BE2C (cell line): ENCODE measurements at places on chromosomes 4 and X.

DNA sequence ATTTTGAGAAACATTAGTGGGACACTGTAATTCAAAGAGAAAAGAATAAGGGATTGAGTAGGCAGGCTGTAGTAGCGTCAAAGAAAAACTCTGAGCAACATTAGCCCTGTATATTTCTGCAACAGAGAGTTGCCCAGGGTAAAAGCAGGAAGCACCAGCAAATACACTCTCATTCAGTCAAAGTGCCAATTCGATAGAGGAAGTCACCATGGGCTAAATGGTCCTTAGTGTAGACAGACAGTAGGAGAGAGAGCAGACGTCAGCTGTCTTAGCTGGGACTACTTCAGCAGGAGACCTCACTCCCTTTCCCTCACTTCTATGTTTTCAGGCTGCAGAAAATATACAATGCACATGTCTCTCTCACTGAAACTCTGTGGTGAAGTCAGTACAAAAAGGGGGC lies 2073.8 kb upstream of the TENM3 start:
- no peak for DNase-seq

DNA sequence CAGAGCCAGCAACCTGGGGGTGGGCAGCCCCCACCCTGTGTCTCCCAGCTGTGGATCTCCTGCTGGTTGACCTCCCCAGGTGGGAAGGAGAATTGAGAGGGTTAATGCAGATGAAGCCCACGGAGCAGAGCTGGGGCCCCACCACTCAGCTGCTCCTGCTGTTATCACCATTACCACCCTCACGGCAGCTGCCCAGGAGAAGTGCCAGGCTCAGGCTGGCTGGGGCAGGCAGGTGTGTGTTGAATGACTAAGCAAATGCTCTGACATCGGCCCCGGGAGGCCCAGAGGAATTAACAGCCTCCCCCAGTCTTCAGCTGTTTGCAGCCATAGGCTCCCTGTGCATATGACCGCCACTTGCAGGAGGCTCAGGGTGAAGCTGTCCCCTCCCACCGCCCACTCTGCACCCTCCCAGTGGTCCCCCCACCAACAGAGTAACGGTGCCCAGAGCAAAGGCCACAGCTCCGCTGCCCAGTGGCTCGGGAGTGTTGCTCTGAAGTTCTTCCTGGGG lies 133.8 kb downstream of the CPZ start:
- no peak for DNase-seq

DNA sequence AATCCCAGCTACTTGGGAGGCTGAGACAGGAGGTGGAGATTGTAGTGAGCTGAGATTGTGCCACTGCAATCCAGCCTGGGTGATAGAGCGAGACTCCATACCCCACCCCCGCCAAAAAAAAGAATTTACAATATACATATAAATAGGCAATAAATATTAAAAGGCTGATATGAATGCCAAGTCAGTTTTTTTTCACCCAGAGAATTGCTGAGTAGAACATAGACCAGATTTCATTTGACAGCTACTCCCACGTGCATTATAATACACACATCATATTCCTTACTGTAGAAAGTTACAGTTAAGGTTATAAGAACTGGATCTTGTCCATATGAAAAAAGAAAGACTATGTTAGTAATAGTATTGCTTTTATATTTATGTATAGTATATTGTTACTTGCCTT lies 18.7 kb upstream of the CCNI start:
- DNase-seq, result no peak

DNA sequence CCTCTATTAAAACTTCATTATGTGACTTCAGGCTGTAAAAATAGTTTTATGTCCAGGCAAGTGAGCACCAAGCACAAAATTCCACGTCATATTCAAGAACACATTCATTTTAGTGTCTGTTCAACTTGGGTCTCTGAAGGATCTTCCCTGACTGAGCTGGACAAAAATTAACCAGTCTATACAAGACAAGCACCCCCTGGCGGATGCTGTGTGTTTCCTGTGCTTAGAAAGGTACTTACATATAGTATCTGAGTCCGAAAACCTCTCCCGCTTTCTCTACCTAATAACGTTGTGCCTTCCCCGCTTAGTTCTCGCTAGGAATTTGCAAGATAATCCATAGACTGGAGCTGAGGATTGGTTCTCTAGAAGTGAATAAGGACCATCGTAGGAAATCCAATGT lies 2214.5 kb upstream of the TENM3 start:
- DNase-seq, result peak; percentile 82

- DNase-seq, result no peak
Observed at GRCh38 chr4:88320224-88320779, 35.9 kb upstream of the PPM1K start.

DNA sequence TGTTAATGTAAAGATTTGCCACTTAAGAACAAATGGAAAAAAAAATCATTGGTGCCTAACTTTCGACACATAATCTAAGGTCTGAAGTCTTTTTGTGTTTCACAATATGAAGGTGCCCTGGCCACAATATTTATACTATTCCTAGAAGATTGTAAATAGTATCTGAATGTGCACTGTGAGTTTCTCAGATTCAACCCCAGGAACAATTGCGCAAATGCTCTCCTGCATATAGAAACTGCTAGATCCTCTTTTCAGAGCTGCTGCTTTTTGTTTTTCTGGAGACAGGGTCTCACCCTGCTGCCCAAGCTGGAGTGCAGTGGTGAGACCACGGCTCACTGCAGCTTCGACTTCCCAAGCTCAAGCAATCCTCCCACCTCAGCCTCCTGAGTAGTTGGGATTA lies 480.1 kb upstream of the FTHL17 start:
- no peak for DNase-seq

DNA sequence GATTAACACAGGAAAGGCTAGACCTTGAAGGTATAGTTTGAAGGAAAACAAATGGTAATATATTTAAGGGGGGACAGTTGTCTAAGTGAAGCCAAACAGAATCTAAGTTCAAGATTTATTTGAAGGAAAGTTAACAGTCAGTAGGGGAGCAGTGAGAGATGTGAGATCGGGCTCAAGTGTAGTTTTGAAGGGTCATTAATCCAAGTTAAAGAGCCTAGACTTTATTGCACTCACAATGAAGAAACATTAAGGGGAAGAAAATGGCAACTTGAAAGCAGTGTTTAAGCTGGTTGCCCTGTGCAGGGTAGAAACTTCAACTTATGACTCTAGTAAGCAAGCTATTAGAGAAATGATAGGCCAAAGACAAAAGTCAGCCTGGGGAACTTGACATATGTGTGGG lies 1952.2 kb downstream of the PCDH7 start:
- DNase-seq, result no peak

DNA sequence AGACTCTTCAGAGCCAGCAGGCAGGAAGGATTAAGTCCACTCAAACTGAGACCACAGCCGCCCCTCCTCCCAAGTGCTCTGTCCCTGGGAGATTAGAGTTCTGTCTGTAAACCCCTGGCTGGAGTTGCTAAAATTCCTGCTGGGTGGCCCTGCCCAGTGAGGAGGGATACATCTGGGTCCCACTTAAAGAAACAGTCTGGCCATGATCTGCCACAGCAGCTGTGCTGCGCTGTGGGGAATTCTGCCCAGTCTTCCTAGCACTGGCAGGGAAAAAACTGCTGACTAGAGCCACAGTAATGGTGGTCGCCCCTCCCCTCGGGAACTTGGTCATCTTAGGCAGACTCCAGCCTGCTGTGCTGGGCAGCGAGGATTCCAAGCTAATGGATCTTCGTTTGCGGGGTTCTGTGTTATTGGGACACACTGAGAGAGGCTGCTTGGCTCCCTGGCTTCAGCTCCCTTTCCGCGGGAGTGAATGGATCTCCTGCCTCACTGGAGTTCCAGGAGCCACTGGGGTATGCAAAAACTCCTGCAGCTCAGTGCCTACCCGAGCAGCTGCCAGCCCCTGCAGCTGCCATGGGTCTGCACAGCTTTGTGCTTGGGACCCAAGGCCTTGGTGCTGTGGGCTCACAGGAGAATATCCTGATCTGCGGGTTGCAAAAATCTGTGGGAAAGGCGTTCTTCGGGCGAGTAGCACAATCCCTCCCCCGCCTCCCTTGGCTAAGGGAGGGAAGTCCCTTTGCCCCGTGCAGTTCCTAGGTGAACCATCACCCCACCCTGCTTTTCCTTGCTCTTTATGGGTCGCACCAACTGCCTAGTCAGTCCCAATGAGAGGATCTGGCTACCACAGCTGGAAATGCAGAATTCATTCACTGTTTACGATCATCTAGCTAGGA lies 15.7 kb downstream of the ZXDB start:
- DNase-seq, result no peak

DNA sequence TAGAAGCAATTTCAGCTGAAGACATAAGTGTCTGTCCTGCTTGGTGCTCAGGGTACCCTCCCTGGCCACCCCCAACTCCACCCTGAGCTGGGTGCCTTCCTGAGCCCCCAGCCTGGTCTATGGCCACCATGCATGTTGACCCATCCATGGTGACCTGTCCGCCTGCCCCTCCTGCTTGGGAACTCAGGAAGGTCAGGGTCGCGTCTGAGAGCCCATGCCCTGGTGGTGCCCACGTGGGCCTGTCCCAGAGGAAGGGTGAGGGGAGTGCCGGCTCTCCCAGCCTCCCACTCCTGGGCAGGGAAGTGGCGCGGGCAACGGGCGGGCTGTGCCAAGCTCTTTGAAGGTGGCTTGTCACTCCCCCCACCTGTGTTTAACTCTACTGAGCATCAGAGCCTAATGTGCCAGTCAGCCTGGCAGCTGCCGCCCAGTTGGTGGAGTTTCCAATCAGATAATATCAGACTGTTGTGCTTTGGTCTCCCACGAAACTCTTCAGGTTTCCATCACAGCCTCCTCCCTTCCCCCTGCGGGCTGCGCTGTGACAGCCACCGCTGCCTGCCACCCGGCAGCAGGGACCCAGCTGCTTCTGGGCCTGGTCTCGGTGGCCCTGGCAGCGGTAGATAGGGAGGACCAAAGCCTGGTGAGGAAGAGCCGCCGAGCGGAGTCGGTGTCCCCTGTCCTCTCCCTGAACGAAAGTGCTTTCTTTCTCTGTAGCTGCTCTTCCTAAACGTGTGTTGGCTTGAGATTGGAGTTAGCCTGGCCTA lies 4.8 kb downstream of the SH3BP2 start:
- peak; percentile 61 for DNase-seq

DNA sequence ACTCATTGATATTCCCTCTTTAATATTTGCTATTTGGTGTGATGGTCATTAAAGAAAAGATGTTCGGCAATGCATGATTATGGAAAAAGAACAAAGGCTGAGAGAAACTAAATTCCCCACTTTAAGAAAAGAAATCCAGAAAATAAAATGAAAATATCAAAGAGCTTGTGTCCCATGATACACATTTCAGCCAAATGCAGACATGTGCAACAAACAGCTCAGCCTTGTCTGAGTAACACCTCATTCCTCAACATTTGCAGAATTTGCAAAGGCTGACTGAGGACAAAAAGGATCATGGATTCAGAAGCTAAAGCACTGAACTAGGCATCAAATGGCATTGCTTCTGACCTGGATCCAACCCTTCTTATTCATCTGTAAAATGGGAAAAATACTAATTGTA lies 281.0 kb downstream of the RAB28 start:
- DNase-seq, result no peak

GRCh38 chrX:84666086-84666485 lies 163.8 kb upstream of the HDX start:
- no peak for DNase-seq

GRCh38 chrX:21225643-21226042 lies 148.6 kb upstream of the CNKSR2 start:
- DNase-seq, result no peak

- DNase-seq, result no peak
Observed at GRCh38 chr4:101992446-101992845, 201.9 kb downstream of the BANK1 start.

DNA sequence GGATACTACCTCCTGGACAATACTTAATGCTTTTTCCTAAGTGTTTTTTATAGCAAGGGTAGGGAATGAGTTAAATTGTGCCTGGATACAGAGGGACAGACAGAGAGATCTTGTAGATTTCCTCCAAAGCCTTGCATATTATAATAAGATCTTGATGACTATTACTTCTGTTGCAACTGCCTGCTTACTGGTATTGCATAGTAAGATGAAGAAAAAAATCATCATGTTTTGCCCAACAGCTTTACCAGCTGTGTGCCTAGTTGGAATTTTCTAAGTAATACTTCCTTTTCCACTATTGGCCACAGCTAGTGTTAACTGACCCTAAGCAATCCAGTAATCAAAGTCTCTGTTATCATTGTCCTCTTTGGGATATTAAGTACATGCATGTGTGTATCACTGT lies 139.0 kb downstream of the DCK start:
- no peak for DNase-seq

GRCh38 chr4:147340591-147341120 lies 140.2 kb upstream of the EDNRA start:
- DNase-seq, result peak; percentile 43

- no peak for DNase-seq
Observed at GRCh38 chr4:188658958-188659522, 519.8 kb downstream of the TRIML1 start.

DNA sequence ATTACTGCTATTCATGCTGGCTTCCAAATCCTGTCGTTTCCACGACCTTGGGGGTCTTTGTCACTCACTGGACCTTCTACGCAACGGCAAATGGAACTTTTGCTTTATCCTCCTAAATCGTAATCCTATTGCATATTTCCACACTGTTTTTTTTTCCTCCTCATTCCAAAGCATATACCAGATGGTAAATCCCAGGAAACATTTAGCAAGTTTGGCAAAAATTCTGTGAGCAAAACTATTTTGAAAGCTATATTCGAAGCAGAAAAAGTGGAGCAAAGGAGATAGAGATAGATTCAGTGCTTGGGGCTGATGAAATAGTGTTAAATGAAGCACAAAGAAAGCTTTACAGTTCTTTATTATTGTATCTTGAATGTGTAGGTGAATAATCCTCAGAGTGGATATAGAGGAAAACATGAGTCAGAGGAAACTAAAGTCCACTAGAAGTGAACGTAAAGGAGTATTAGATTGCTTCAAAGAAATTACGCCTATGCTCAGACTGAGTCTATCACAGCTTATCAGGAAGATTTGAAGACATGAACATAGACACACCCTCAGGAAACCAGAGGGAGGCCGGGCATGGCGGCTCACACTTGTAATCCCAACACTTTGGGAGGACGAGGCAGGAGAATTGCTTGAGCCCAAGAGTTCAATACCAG lies 50.2 kb upstream of the FAM9A start:
- no peak for DNase-seq

- DNase-seq, result no peak
Observed at GRCh38 chr4:44869222-44869882, 143.0 kb upstream of the GNPDA2 start.

GRCh38 chr4:73452953-73453700 lies 17.1 kb downstream of the AFP start:
- no peak for DNase-seq

DNA sequence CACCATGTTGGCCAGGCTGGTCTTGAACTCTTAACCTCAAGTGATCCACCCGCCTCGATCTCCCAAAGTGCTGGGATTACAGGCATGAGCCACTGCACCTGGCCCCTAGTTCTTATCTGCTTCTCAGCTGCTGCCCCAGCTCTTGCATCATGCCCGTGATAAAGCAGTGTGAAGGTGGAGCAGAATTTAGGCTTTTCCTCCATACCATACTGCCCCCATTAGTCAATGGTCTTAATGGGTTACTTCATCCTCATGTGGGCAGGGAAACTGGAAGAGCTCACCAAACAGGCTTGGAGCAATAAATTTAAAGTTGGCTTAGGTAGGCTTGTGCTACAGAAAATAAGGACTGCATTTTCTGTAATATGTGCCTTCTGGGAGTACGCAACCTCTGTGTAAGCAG lies 636.9 kb upstream of the BOD1L1 start:
- no peak for DNase-seq
